ENCODE measurements at places on chromosomes 5 and 9.

GRCh38 chr5:9301200-9301599 is 244.7 kb downstream of the SEMA5A start:
- no peak for DNase-seq

DNA sequence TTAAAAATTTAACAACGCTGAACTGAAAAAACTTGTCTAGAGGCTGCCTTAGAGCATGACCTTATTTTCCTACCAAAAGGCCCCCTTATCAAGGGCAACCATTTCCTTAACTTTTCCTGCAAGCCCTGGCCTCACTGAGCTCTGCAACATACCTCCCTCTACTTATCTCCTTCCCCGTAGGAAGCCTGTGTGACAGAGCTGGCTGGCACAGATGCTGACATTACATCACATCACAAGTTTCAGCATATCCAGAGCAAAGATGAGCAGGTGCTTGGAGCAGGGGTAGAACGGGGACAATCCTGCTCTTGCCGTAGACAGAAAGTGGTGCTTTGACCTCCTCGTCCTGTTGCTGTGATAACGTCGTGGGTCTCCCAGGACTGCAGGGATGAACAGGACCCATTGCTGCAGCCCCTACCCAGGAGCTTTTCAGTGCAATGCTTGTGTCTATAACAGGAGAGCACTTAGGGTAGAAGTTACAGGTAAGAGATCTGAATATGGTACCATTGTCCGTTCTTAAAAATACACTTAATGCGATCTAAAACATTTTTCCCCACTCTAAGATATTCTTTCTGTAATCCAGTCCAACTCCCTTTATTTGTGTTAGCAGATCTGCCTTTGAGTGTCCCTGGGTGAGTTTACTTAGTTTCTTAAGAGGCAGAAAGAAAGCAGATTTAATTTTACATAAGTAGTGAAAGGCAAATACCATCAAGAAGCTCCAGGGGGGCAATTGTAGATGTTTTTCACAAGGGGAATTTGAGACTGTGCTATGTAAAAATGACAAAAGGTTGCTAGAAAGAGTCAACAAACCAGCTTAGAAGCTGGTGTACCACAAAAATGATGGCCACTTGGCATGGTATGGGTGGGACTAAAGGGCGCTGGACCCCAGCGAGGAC is 101.9 kb upstream of the EFNA5 start:
- DNase-seq, result no peak

DNA sequence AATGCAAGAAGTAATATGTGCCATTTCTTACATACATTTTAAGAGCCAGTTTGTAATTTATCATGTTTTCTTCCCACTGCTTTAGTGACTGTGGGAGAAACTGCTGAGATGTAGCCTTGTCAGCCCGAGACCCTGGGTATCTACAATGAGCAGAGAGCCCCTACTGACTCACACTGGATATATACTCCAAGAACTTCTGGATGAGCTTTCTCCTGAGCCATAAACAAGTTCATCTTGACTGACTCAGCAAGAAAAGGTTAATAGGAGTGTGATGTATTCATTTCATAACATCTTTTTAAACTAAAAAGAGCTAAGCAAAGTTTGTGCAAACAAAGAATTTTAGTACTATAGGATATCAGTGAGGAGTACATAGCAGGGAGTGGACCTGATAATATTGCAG is 182.5 kb downstream of the EDIL3 start:
- no peak for DNase-seq

DNA sequence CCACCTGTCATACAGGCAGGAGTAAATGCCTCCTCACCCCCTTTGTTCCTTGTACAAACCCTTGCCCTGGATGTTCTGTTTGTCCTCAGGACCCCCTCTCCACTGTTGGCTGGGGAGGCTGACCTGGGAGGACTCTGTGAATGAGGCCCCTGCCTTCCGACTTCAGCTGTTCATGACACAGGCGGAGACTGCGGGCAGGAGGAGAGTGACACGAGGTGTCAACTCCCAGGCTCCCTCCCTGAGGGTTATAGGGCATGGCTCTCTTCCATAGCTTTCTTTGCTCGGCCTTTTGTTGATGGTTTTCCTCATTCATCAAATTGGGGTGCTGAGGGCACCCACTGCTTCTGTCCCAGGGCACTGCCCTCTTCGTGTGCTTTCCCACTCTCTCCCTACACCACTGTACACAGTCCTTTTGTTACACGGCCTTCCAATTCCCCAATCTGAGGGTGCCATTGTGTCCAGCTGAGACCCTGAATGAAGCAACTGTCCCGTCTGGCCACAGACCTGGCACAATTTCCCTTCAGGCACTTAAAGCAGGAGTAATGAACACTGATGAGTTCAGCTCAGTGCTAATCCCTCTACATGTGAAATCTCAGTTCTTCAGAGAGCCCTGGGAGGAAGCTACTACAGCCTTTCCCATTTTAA is 33.8 kb downstream of the KCNIP1 start:
- DNase-seq, result no peak

- no peak for DNase-seq
These were observed 26.6 kb downstream of the DEPDC1B start for GRCh38 chr5:60673334-60673733.

DNA sequence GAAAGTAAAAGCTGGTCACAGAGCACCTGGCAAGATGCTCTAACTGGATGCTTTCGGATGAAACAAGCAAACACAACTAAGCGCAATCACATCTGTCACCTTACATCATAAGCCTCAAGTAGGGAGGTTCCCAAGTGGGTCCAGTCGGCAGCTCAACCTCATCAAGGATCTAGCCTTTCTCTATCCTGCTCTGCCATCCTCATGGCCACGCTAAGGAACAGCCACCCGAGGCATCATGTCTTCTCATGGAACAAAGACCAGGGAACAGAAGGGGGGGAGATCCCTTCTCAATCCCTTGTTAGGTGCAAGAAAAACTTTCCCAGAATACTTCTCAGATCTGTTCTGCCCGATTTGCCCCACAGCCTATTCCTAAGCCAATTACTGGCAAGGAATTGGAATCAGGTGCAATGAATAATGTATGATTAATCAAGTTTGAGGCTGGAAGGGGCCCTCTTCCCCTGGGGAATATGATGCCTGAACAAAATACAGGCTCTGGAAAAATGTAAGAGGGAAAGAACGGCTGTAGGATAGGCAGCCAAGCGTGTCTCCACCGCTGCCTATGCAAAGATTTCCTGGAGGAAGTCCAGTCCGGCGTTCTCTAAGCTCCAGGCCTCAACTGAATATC is 1.3 kb upstream of the HABP4 start:
- no peak for DNase-seq

- no peak for DNase-seq
These were observed 18.3 kb upstream of the HSDL2 start for GRCh38 chr9:112361601-112362000.

- DNase-seq, result no peak
These were observed 72.8 kb downstream of the PSAT1 start for GRCh38 chr9:78369639-78370219.

GRCh38 chr9:123157221-123157620 is 111.2 kb downstream of the STRBP start:
- DNase-seq, result no peak
